CD4-positive, alpha-beta T cell treated with Interleukin-1 beta for 1 hour (primary cell): ENCODE measurements at places on chromosomes 5 and 9.

DNA sequence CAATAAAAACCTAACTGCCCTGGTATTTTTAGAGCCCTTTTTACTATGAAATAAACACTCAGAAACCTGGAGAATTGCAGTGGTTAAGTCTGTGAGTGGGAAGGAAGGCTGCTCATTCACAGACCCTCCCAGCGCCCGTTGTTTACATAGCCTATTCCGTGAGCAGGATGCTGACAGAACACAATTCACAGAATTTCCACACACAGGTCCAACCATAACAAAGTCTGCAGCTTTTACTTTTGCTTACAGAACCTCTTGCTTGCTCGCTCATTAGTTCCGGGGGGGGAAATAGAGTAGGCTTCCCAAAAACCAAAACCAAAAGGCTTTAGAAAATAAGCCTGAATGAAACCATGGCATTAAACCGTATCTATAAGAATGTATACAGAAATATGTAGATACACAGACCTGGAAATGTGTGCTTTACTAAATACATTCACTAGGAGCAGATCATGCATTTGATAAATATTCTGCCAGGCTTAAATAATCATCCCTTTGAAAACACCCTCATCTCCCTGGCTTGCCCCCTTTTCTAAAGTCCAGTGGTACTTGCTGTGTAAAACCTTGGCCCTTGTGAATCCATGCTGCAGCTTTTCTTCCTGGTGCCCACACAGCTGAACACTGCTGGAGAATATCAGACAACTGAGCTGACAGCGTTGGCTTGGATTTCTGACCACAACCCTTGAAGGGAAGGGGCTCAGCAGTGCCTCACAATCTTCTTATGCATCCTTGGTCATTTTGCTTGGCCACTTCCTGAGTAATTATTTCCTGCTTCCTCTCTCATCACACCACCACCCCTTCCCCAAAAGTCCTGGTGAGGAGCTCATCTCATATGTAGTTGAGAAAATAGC, 128.0 kb downstream of the FANCC start:
- peak; percentile 2 for DNase-seq

- no peak for DNase-seq
These were observed 175.0 kb downstream of the AUH start for GRCh38 chr9:91186632-91187108.

GRCh38 chr9:96376891-96377874, 6.3 kb downstream of the SLC35D2 start:
- no peak for DNase-seq

- DNase-seq = no peak
These were observed 134.1 kb downstream of the PAPPA start for GRCh38 chr9:116287721-116288120.

DNA sequence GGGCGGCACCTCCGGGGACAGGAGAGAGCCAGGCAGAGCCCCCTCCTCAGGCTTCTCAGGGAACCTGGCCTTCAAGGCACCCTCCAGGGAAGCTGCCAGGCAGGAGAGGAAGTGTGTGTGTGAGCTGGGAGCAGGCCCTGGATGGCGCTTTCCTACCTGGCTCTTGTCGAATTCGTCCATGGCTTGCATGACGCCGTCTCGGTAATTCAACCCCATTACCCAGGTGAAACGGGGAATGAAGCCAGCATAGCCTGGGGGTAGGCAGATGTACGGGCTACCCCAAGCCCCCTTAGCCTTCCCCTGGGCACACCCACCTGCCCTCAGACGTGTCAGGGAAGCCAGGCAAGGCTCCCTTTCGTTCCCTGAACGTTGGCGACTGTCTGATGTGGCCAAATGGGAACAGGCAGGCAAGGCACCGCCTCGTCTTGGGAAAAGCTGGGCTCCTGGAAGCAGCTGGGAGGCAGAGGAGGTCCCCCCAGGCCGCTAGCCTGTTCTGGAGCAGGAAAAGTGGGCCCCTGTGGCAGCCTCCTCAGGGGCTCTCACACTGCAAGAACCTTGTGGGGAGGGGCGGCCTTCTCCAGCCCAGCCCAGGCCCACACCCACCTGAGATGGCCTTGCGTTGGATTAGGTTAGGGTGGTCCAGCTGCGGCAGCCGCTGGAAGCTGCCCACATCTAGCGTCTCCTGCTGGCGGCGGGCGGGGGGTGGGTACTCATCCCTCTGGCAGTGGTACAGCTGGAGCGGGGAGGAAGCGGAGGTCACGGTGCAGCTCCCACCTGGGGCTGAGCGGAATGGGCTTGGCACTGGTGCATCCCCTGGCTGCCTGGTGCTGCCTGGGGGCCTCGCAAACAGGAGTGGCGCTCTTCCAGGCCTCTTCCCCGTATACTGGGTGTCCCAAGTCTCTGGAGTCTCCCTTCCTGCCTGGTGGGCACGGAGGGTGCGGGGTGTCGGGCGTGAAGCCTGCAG, 3.7 kb downstream of the TUBB4B start:
- DNase-seq = no peak

DNA sequence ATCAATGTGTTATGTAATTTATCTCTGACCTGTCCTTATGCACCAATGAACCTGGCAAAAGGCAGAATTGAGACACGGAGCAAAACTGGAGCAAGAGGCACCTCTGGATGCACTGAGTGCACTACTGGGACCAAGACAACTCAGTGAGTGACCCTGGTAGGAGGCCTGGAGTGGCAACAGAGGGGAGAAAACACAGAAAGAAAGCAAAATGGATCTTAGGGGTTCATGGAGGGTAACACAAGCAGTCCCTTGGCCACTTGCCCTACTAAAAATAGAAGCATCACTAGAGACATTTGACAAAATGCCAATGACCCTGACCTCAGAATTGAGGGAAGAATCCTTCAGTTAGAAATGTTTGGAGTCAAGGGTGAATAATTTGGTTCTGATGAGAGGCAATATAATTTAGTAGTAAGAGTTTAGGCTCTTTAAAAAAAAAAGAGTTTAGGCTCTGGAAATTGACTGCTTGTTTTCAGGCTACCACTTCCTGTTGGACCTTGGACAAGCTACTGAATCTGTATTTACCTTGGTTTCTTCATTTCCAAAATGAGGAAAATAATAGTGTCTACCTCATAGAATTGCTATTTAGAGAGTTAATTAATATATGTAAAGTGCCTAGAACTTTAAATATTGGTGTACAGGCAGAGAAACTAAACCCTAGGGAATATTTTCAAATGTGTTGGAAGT, 234.9 kb upstream of the TARS1 start:
- DNase-seq = no peak

- DNase-seq = no peak
These were observed 249.7 kb upstream of the NREP start for GRCh38 chr5:112006721-112007120.

- peak; percentile 91 for DNase-seq
These were observed 6.1 kb downstream of the SUSD3 start for GRCh38 chr9:93064392-93065134.

DNA sequence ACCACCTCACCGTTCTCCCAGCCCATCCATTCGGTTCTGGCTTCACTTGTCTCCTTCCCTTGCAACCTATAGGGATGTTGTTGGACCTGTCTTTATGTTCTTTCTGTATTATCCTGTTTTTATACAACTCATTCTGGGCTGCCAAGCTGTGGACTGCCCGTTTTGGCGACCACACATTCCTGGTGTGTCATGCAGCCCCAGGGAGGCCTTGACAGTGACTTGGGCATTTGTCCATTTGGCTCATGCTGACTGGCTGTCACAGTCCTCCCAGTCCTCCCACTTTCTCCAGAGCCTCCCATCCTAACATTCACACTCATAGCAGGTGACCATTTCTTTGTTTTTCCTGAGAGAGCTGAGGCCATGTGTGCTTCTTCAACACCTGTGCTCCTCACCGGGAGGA, 136.4 kb downstream of the SLF1 start:
- DNase-seq = no peak

DNA sequence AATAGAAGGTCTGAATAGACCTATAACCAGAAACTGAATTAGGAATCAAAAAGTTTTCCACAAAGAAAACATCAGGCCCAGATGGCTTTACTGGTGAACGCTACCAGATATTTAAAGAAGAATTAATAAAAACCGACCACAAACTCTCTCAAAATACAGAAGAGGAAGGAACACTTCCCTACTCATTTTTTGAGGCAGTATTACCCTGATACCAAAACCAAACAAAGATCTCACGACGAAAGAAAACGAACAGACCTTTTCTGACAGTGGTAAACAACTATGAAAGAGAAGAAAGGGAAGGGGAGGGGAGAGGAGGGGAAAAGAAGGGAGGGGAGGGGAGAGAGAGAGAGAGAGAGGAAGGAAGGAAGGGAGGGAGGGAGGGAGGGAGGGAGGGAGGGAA, 13.5 kb downstream of the B4GALT1 start:
- DNase-seq = no peak

GRCh38 chr9:91757782-91758181, 192.2 kb downstream of the ROR2 start:
- DNase-seq = no peak

DNA sequence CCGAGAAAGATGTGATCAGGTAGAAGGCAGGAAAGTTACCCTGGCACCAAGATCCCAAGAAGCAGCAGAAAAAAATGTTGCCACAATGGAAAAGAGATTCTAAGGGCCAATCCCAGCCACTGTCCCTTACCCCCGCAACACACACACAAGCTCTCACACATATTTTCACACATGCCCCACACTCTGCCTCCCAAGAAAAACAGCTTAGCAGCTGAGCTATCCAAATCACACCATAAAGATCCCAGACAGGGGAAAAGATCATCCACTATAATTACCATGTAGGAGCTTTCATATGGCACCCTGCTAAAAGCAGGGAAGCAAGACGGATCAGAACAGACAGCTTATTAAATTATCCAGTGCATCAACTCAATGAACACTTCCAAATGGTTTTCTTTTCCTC, 143.4 kb downstream of the FAM114A2 start:
- DNase-seq = no peak

DNA sequence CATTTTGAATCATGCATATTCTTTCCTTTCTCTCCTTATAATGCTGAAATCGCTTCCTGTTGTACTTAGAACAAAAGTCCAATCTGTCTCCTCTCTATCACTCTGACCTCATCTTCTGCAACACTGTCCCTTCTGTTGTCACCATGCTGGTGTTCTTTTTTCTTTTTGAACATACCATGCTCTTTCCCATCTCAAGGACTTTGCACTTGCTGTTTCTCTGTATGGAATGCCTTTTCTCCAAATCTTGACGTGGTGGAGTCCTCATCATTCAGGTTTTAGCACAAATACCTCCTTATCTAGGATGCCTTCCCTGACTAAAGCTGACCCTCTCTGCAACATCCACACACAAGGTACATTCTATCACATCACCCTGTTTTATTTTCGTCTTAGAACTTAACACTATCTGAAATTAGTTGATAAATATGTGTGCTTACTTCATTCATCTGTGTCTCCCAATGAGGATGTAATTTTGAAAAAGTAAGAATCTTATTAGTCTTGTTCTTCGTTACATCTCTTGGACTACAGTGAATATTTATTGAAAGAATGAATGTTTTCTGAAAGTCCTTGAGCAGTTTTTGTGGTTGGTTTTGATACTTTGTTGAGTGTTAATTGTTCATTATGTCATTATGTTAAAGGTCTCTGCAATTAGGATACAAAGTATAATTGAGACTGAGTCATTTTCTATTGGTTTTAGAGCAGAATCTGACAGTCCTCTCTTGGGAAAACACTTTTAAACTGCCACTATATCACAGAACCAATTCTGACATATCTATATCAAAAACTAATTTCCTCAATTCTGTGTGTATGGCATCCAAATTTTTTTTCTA, 145.3 kb upstream of the RASA1 start:
- no peak for DNase-seq

DNA sequence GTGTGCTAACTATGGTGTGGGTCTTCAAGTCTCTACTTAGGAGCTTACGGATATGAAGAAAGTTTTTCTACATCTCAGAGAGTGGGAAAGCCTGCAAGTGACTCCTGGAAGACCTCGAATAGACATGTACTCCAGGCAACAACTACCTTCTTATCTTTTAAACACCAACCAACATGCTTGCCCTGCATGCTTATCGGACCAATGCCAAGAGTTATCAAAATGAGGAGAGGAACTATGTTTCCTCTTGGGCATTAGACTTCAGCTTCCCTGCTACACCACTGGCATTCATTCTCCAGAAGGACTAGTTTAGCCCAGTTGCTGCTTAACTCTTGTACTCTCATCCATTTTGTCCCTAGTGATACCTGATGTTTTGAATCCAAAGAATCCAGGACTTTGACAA, 74.7 kb upstream of the MAN2A1 start:
- no peak for DNase-seq

DNA sequence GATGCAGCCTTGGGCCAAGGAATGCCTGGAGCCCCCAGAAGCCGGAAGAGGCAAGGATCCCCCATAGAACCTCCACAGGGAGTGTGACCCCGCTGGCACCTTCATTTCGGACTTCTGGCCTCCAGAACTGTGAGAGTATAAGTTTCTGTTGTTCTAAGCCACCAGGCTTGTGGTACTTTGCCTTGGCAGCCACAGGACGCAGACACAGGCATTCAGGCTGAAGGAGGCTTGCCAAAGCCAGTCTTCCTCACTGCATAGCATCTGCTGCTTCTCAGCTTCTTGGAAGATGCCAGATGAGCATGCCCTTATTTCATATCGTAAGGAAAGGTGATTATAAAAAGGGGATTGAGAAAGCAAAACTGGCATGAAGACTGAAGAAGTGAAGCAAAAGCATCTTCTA, 61.1 kb upstream of the TAS2R1 start:
- no peak for DNase-seq

DNA sequence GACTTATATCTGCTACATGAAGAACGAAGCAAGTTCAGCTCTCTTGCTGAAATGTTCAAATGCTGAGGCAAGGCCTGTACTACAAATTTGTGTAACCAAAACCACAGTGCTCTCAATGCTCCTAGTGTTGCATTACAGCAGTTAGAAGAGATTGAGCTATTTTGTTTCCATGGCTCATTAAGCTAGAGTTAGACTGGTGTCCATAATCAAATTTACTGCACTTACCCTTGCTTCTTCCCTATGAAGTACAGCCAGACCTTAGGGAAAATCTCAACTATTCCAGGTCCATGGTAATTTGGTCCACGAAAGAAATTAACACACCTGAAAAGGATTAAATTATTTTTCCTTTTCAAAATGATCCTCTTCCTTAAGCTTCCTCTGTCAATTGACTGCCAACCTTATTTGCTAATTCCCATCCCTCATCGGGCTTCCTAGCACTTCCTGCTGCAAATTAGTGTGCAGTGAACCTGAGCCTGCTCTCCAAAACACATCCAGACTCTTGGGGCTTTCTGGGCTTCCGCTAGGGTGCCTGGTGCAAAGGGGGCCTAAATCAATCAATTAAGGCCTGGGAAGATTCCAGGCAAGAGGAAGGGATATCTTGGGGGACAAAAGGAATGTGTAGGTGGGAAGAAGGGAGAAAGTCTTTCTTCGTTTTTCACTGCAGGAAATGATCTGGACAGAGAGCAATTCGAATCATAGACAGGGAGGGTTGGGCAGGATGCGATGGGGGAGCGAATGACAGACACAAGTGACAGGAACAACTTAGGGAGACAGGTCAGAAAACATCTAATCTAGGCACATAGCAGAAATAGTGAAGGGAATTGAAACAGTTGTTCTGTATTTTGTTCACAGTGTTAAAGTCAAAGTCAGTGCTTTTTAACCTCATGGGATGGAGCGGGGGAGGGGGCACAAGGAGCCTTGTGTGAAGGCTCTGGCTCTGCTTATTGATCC, 542.4 kb downstream of the RAB3C start:
- no peak for DNase-seq

- DNase-seq = no peak
These were observed 123.7 kb downstream of the PDE4D start for GRCh38 chr5:59769832-59770231.
